ENCODE measurements at places on chromosomes 16 and 17.

DNA sequence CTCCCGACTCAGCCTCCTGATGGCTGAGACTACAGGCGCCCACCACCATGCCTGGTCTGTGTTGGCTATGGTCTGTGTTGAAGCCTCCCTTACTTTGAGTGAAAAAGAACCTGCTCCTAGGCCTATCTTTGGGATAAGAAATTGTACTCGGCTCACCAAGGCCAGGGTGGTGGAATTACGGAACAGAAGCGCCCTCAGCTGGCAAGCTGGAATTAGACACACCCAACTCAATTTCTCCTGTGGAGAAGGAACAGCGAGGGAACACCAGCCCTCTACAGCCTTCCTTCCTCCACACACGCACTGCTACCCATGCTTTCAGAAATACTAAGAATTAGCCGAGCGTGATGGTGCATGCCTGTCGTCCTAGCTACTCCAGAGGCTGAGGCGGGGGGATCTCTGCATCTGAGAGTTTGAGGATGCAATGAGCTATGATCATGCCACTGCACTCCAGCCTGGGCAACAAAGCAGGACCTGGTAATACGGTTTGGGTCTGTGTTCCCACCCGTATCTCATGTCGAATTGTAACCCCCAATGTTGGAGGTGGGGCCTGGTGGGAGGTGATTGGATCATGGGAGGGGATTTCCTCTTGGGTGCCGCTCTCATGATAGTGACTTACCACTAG lies 40.1 kb upstream of the RBBP6 start:
- H3K27me3 ChIP-seq, result peaks cover 3% of the 10 kb centered on the region
- DNase-seq, result no peak
- H3K36me3 ChIP-seq, result no peaks in the 10 kb centered on the region
- no peak overlapping the region for H3K4me3 ChIP-seq
- no peaks in the 10 kb centered on the region for H3K4me1 ChIP-seq
- no peak overlapping the region for H3K27ac ChIP-seq

DNA sequence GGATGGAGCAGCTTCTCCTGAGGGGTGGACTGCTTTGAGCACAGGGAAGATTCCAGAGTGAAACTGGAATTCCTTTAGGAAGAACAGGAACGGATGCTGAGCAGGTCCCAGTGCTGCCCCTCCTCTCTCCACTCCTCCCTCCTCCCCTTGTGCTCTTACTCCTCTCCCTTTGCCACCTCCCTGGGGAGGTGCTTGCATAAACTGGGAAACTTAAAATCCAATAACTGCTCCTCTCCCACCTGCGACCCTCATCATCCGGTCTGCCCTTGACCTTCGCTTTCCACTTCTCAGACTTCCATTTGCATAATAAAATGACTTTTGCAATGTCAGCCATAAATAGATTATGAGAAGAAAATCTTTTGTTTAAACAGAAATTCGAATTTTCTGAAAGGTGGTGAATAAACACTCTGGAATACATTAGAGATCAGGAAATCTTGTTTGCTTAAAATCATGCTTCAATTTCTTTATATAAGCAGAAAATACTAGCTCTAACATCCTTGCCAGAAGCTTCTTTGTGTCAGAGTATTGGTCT lies 23.7 kb downstream of the HSBP1 start:
- H3K27me3 ChIP-seq, result peaks cover 23% of the 10 kb centered on the region
- peaks cover 21% of the 10 kb centered on the region for H3K4me1 ChIP-seq
- no peak overlapping the region for H3K27ac ChIP-seq
- no peaks in the 10 kb centered on the region for H3K36me3 ChIP-seq
- DNase-seq, result no peak

- H3K4me1 ChIP-seq, result peaks cover 1% of the 10 kb centered on the region
- no peak overlapping the region for H3K27ac ChIP-seq
- no peak for DNase-seq
Observed at GRCh38 chr17:4006165-4006589, 41.9 kb upstream of the ATP2A3 start.

DNA sequence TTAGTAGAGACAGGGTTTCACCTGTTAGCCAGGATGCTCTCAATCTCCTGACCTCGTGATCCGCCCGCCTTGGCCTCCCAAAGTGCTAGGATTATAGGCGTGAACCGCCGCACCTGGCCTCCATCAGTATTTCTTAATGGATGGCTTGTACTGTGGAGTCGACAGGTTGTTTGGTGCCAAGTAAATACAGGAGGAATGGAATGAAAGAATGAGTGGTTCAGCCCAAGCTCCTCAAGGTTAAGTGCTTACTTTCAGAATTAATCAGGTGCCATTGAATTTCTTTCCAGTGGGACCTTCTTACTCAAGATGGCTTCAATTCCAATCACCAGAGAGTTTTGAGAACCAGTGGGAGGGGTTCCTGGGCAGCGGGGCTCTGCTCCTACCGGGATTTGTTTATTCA lies 25.0 kb downstream of the ALOX15 start:
- no peaks in the 10 kb centered on the region for H3K36me3 ChIP-seq
- no peak overlapping the region for H3K4me3 ChIP-seq
- H3K27me3 ChIP-seq, result peaks cover 8% of the 10 kb centered on the region
- no peak for DNase-seq

DNA sequence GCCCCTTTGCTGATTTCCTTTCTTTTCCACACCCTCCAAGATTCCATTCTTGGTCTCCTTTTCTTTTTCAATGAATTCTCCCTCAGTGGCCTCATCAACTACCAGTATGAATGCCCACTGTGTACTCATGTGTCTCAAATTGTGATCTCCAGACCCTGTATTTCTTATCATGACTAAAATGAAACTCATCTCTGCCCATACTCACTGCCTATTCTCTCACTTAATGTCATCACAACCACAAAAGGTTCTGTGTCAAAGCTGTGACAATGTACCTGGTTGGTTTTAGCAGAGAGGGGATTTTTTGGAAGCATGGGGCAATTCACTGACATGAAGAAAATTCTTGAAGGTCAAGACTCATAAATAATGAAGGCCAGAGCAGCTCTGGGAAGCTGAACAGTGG lies 11.5 kb upstream of the TBX4 start:
- H3K27me3 ChIP-seq, result peaks cover 39% of the 10 kb centered on the region
- peak overlapping the region; percentile 13 for H3K27ac ChIP-seq
- no peaks in the 10 kb centered on the region for H3K36me3 ChIP-seq
- H3K4me3 ChIP-seq, result no peak overlapping the region
- H3K4me1 ChIP-seq, result peaks cover 7% of the 10 kb centered on the region

GRCh38 chr17:49260817-49261291 lies 30.3 kb upstream of the PHOSPHO1 start:
- peak; percentile 13 for DNase-seq
- H3K27ac ChIP-seq, result peak overlapping the region; percentile 33
- peaks cover 15% of the 10 kb centered on the region for H3K27me3 ChIP-seq
- no peaks in the 10 kb centered on the region for H3K36me3 ChIP-seq

DNA sequence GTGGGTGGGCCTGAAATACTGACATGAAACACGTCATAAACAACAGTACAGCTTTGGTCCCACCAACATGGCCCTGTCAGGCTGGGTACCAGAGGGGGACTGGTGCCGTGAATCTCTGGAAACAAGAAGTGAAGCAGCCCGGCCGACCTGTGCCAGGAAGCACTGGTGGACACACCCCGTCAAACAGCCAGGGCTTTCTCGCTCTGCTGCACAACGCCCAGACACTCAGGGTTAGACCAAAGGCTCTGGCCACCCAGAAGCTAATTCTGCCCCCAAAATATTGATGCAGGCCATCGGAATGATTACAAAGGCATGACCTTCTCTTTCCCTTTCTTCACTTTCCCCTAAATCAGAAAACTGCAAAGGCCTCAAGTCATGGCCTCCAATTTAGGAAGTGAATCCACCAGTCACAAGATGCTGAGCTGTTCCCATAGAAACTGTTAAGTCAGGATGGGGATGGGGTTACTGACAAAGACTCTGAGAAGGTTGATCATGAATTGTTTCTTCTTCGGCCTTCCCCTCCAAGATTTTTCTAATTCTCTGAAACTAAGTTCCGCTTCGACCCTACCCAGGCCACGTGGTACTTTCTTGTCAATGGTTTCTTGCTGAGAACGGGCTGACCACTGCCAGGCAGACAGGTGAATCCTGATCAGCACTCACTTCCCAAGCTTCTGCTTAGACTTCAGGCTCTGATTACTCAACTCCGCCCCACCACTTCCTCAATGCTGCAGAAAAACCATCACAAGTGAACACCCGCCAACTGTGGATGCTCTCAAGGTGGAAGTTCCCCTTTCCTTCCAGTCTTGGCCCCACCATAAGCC lies 6.7 kb downstream of the PITPNA start:
- peaks cover 7% of the 10 kb centered on the region for H3K4me1 ChIP-seq
- DNase-seq, result no peak
- no peaks in the 10 kb centered on the region for H3K27me3 ChIP-seq

GRCh38 chr16:57610611-57611010 lies 17.8 kb upstream of the ADGRG1 start:
- no peaks in the 10 kb centered on the region for H3K27me3 ChIP-seq
- peak overlapping the region; percentile 17 for H3K4me3 ChIP-seq
- DNase-seq, result no peak
- H3K27ac ChIP-seq, result peak overlapping the region; percentile 87
- H3K36me3 ChIP-seq, result peaks cover 3% of the 10 kb centered on the region

GRCh38 chr16:87966685-87967185 lies 15.5 kb downstream of the BANP start:
- DNase-seq, result no peak
- peak overlapping the region; percentile 71 for H3K27ac ChIP-seq
- peaks cover 55% of the 10 kb centered on the region for H3K36me3 ChIP-seq
- H3K4me1 ChIP-seq, result peaks cover 33% of the 10 kb centered on the region
- H3K27me3 ChIP-seq, result no peaks in the 10 kb centered on the region

- H3K4me3 ChIP-seq, result no peak overlapping the region
- H3K36me3 ChIP-seq, result peaks cover 90% of the 10 kb centered on the region
- H3K4me1 ChIP-seq, result peaks cover 81% of the 10 kb centered on the region
- DNase-seq, result no peak
Observed at GRCh38 chr17:80859002-80859941, 132.4 kb upstream of the CHMP6 start.

- H3K27ac ChIP-seq, result no peak overlapping the region
- DNase-seq, result no peak
- H3K27me3 ChIP-seq, result peaks cover 27% of the 10 kb centered on the region
- H3K4me1 ChIP-seq, result peaks cover 3% of the 10 kb centered on the region
Observed at GRCh38 chr17:8041979-8042378, 3.1 kb downstream of the ALOX15B start.

DNA sequence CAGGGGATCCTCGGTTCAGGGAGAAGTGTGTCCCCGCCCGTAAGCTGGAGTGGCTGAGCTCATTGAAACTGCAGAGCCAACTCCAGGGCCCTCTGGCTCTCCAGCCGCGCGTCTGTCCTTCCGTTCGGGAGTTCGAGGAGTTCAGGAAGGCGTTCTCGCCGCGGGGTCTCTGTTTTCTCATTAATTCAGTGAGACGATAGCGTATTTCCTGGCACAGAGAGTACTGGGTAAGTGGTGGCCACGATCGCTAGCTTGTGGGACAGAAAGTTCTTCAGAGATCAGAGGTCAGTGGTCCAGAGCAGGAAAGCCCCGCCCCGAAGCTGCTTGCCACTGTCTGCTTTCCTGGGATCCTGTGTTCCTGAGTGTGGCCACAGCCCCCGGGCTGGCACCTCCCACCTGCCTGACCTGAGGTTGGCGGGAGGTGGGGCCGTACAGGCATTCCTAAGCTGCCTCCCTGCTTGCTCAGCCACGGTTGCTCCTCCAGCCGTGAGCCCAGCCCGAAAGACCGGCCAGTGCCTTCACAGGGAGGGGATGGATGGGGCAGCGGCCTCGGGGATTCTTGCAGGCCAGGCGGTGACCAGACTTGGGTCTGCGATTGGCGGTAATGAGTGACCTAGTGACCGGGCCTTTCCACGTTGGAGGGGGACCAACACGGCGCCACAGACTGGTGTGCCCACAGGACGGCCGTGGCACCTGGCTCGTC lies 8.9 kb downstream of the BAIAP2 start:
- no peak overlapping the region for H3K27ac ChIP-seq
- H3K36me3 ChIP-seq, result no peaks in the 10 kb centered on the region
- H3K27me3 ChIP-seq, result no peaks in the 10 kb centered on the region
- no peaks in the 10 kb centered on the region for H3K4me1 ChIP-seq
- no peak overlapping the region for H3K4me3 ChIP-seq

DNA sequence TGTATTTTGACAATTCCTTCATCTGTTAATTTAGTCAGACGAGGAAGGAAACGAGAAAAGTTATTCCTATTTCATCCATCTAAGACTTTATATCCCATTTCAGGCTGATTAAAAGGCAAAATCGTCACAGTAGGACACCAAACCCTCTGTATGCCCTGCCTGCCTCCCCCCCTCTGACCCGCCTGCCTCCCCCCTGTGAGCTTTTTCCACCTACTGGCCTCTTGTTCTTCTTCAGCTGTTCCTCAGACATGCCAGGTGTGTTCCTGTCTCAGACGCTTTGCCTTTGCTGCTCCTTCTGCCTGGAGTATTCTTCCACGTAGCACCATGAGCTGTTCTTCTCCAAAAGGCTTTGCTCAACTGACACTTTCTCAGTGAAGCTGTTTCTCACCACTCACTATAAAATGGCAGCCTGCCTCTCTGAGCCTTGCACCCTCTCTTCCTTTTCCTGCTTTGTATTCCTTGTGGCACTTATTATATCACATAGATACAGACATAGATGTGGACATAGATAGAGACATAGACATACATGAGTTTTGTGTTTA lies 723.4 kb downstream of the MAF start:
- H3K27ac ChIP-seq, result no peak overlapping the region
- H3K27me3 ChIP-seq, result no peaks in the 10 kb centered on the region
- no peak for DNase-seq
- H3K36me3 ChIP-seq, result no peaks in the 10 kb centered on the region
- no peak overlapping the region for H3K4me3 ChIP-seq
- no peaks in the 10 kb centered on the region for H3K4me1 ChIP-seq

GRCh38 chr17:562174-562573 lies 152.5 kb downstream of the VPS53 start:
- H3K27ac ChIP-seq, result no peak overlapping the region
- H3K27me3 ChIP-seq, result no peaks in the 10 kb centered on the region
- H3K36me3 ChIP-seq, result peaks cover 41% of the 10 kb centered on the region
- no peak overlapping the region for H3K4me3 ChIP-seq

DNA sequence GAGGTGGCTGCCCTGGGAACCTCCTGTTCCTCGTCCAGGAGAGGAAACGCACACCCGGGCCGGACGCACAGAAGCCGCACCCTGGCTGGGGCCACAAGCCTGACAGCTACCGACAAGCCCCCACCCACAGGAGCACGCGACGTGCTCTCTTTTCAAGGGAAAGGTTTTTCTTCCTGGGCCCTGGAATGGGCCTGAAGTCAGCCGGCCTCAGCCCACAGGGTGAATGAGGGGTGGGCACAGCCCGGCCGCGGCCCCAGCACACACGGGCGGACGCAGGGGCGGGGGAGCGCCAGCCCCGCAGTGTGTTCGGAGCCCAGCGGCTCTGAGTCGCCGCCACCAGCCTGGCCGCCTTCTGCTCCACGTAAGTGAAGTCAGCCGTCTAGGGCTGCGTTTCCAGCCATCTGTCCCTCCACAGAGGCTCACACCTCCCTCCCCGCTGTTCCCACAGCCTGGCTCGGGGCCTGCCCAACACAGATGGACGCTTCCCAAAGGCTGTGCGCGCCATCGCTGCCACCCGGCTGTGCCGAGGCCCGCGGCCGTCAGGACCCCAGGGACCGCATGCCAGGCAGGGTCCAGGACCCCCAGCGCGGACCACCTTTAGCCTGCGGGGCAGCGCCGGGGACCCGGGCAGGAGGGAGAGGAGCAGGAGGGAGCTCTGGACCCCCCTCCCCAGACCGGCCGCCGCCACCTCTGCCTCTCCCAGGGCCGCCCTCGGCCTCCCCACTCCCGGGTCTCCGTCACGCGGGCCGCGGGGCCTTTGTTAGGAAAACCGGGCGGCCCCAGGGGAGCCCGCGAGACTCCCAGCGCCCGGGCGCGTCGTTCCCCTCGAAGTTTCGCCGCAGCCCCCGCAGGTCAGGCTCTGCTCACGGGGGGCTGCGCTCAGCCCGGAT lies 36.8 kb downstream of the CBFA2T3 start:
- no peaks in the 10 kb centered on the region for H3K4me1 ChIP-seq
- peaks cover 40% of the 10 kb centered on the region for H3K27me3 ChIP-seq
- no peak overlapping the region for H3K27ac ChIP-seq
- DNase-seq, result no peak
- no peaks in the 10 kb centered on the region for H3K36me3 ChIP-seq
